ENCODE measurements at places on chromosomes 2 and 18.

- DNase-seq: no peak
Measured at GRCh38 chr2:196274387-196274809, 103.0 kb upstream of the STK17B start.

DNA sequence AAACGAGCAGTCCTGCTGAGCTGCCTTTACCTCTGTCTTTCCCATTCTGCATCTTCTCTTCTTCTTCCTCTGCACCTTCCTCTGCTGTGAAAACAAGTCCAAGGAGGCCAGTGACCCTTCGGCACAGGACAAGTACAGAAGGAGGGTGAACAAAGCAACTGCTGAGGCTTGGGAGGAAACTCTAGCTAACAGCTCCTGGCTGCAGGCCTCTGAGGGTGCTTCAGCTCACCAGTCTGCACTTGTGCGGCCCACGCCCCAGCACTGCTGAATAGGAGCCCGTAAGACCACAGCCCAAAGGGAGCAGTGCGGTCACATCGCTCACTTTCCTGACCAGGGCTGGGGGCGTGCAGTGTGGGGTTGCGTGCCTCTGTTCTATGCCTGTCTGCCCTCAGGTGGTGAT lies 42.1 kb upstream of the DNMT3A start:
- no peak for DNase-seq

DNA sequence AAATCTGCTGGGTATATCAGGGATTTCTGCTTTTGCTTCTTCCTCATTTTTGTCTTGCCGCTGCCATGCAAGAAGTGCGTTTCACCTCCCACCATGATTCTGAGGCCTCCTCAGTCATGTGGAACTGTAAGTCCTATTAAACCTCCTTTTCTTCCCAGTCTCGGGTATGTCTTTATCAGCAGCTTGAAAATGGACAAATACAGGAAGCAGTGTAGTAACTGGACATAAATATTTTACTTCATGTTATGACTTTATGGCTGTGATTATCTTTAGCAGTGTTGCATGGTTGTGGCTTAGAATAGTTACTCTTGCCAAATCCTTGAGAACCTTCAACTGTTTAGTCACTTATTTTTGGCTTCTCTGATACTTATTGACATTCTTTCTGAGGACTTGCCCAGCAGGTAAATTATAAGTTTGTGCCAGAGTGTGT lies 66.2 kb upstream of the DLX2 start:
- no peak for DNase-seq

GRCh38 chr2:81260320-81260719 lies 955.8 kb upstream of the LRRTM1 start:
- no peak for DNase-seq

DNA sequence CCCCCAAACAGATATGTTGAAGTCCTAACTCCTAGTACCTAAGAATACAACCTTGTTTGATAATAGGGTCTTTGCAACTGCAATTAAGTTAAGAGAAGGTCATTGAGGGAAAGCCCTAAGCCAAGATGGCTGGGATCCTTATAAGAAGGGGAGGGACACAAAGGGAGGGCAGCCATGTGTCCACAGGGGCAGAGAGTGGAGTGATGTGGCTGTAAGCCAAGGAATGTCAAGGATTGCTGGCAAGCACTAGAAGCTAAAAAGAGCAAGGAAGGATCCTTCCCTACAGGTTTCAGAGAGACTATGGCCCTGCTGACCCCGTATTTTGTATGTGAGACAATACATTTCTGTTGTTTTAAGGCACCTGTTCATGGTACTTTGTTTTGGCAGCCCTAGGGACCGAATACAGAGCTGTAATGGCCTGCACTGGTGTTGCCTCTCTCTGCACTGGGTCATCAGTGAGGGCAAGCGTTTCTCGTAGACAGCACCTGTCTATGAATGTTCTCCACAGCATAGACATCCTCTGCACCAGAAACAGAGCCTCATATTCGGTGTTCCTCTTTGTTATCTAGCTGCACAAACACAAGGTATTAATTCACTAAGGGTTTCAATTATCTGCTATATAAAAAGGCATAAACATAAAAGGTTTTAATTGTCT lies 75.4 kb upstream of the AQP4 start:
- no peak for DNase-seq

DNA sequence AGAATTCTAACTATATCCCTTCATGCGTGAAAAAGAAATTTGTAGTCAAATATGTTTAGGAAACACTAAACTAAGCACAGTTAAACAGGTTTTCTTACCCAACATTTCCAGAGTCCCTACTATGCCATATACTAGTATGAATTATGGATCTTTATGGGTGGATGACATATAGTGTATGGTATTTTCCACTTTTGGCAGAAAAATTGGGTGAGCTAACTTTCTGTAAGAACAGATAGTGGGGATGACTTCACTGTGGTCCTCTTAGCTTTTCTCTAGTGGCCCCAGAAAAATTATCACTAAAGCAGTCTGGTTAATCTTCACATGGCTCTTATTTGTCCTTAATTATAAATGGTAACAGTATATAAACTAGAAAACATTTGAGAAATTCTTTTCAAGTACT lies 240.0 kb upstream of the GULP1 start:
- no peak for DNase-seq

- no peak for DNase-seq
Measured at GRCh38 chr2:42879913-42880737, 87.7 kb upstream of the HAAO start.

DNA sequence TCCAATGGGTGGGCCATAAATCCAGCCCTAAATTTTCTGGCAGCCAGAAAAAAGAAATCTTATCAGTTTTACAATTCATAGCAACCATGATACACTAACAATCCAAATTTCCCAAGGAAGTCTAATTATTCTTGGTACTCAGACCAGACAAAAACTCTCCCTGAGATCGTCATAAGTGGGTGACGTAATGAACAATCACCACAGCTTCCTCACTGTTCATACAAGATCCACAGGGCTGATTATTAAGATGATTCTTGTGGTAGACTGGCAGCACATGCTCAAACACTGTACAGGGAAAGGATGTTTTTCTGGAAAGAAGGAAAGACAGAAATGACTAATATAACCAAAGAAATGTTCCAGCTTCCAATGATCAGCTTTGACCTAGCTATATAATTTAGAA lies 178.3 kb upstream of the CRIM1 start:
- DNase-seq: no peak

DNA sequence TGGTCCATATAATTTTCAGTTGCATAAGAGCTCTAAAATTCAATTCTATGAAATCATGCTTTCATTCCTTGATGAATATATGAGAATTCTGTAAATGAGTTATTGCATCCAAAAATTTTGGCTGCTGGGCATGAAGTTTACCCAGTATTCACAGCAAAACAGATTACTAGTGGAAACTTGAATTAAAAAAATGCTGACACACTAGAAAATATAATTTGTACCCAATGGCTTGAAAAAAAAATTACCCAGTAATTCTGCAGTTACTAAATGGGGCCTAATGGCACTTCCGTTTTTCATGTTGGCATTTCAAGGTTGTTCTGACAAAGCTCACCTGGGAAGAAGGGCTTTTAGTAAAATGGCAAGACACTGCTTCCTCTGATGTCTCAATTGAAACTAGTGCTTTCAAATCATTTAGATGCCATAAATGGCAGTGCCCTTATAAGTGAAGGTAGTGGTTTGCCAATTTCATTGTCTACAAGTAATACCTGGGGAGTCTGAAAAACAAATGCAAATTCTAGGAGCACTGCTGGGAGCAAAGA lies 343.6 kb downstream of the TDRD15 start:
- no peak for DNase-seq

DNA sequence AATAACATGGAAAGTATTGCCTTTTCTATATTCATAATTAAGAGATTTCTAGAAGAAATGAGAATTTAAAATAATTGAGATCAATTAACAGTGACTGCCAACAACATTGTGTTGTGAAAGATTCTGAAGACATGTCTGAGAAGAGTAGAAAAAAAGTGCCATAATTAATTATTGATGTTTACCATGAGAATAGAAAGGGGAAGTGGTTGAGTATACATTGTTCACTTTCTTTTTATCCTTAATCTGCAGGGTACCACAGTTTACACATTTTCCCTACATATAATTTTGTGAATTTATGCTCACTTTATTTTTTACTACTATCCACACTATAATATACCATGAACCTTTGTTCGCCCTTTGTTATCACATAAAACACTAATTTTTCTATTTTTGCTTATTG lies 47.1 kb upstream of the UBE2E3 start:
- DNase-seq: no peak

DNA sequence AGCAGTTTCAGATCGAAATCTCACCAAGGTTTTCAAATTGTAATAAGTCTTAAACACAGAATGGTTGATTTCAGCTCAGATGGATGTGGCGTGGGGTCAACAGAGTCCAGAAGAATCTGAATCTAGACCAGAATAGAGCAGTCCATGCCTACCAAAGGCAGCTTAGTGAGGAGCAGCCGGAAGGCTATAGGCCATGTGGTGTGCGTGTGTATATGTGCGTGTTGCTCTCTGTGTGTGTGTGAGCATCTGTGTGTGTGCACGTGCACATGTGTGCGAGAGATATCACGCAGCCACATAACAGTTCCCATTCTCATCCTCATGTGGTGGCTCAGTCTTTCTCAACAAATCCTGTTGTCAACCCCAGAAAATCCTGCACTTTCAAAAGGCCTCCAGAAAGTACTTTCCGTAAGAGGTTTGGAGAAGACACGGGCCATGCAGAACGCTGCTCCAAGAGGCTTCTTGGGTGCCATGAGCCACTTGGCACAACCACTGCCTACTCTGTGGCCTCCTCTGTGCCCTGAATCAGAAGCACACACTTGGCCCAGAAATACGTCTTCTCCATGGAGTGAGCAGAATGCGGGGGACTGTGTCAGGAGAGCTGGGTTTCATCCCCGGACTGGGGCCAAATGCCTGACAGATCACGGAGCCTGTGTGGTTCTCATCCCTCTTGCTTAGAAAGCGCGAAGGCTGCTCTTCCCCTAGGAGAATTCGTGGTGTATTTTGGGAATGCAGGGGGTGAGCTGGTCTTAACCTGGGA lies 67.3 kb downstream of the ACKR3 start:
- no peak for DNase-seq

DNA sequence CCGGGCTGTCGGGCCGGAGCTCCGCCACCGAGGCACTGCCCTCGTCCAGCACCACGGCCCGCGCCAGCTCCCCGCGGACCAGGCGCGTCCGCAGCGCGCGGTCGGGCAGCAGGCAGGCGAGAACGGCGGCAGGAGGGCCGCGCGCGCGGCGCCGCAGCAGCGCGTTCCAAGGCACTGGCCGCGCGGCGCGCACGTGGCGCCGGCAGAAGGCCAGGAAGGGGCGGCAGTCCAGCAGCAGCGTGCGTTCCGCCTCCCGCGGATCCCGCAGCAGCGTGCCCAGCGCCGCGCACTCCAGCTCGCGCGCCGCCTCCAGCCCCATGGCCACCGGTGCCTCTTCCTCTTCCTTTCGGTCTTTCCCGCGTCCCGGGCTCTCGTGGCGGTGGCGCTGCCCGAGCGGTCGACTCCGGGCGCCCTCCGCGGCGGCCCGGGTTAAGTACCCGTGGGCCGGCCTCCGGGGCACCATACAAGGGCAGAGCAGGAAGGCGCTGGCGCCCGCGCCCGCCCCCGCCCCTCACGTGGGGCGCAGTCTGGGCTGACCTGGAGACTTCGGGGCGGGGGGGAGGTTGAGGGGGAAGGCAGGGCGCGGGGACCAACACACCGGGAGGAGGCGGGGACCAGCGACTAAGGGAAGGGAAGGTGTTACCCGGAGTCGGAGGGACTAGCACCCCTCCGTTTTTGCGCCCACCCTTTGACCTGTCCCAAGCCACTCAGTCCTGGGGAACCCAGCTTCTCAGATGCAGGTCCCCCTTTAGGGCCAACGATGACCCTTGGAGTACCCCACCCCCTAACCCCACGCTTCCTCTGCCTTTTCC lies at the start of gene DUSP2:
DUSP2 (minus strand) TSS at position 405 of the 812 bp plus-strand sequence; CDS start at position 319, 86 bp downstream.
- peak; percentile 71 for DNase-seq

Data from C1 segment of cervical spinal cord (tissue), 14 donors.